Right cardiac atrium (tissue), 5 donors: ENCODE measurements at places on chromosomes 6 and 20.

GRCh38 chr6:93721386-93722048, 302.2 kb upstream of the EPHA7 start:
- DNase-seq = no peak

DNA sequence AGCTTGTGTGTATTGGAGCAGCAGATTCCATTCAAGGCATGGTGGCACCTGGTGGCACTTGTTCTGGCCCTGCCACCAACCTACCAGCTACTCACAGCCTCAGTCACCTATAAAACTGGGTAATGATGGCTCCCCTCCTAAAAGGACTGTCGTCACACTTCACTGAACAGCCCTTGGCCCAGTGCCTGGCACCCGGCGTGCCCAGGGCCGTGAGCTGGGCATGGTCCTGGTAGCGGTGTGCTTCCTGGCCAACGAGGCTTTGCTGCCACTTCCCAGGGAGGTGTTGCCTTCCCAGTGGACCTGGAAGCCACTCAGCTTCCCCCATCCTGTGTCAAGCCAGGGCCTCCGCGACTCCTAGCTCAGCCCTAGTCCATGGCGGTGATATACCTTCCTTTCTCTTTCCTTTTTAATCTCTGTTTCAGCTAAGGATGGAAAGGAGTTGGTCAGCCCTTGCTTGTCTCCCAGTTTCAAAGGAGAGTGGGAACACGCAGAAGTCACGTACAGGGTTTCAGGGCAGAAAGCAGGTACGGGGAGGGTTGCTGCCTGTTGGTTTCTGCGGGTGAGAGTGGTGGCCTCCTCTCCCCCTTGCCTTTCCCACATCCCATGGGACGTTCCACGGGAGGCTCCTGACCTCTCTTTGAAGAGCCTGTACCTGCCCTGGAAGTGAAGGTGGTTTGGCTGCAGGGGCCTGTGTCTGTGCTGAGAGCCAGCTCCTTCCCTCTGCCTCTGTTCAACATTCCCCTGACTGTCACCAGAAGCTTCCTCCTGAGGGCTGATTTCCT, 25.5 kb downstream of the ENTPD6 start:
- peak; percentile 82 for DNase-seq

GRCh38 chr6:65776332-65776731, 69.3 kb upstream of the EYS start:
- no peak for DNase-seq

DNA sequence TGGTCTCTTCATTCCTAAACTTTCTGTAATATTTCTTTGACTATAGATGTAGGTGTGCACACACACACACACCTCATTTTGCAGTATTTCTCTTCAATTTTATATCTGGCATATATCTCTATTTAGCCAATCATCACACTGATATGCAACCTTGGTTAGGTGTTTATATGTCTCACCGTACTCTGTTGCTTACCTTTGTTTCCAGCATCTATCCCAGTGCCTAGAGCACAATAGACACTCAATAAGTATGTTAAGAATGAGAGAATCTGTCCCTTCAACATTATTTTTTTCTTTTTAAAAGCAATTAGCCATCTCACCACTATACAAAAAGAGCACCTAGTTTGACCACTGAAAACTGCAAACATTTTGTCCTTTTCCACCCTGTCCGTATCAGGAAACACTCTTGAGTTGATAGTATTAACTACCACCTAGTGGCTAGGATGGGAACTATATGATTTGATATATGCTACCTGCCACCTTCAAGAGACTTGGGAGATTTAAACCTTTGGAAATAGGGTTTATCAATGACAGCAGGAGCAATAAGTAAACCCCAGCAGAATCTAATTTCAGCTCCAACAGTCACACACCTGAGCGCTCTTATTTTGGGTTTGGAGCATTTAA, 48.7 kb upstream of the RSPO3 start:
- no peak for DNase-seq

GRCh38 chr20:59032023-59032712, at the start of gene ATP5F1E:
ATP5F1E (minus strand) TSS chr20:59032335; CDS start chr20:59032251, 84 bp downstream.
- DNase-seq = peak; percentile 99
